ENCODE measurements at places on chromosomes 5 and 9.

DNA sequence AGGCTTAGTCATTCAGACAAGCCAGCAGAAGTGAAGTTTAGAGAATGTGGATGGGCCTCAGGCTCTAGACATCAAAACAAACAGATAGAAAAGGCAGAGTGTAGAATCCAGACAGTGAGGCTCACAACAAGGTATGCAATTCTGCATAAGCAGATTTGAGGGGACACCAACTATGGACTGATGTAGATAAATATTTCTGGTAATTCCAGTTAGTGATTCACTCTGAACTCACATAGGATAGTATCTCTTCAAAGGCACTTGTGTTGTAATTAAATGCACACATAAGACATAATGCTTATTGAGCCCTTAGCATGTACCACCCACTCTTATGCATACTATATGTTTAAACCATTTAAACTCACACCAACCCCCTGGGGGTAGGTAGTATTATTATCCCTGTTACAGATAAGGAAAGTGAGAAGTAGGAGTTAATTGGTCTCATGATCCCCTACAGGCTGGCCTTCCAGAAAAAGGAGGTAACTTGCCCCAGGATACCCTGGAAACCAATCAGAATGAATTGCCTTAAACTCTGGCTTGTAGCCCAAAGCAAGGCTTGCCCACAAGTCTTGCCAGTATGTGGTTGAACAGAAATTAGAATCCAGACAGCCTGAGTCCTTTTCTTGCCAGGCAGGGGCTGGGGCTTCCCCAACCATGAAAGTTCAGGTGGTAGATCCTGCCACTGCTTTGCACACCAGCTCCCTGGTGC lies 39.5 kb upstream of the HSPB3 start:
- DNase-seq = no peak

GRCh38 chr9:136994180-136994887 lies 2.0 kb downstream of the CLIC3 start:
- DNase-seq = no peak

- no peak for DNase-seq
Observed at GRCh38 chr9:109427886-109428285, 70.2 kb downstream of the PTPN3 start.

DNA sequence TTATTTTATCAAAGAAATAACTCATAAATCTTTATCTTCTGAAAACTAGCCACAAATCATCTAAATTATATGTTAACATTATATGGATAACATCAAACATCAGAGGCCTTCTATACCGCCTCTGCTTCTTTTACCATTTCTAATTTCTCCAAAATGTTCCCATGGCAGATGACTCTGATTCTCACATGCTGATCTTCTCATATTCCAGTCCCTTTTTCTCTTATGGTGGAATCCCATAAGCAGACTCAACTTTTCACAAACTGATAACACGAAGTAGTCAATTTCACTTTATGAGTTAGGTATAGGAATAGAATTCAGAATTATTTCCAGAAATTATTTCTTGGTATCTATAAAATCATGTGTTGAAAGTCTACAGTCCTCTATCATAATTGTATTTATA lies 212.3 kb downstream of the ENC1 start:
- no peak for DNase-seq

DNA sequence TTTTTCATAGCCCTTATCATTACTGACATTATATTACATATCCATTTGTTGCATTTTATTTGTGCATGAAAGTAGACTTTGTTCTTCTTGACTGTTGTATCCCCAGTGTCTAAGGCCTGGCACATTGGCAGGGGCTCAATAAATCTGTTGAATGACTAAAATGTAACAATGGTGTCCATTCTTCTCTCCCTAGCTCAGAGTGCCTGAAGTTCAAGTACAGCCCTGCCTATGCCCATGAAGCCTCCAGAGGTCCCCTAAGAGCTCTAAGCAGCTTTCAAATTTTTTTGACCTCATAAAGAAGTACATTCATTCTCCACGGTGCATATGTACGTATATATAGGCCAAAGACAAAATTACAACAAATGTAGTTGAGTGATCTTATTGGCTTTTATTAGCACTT lies 4.2 kb upstream of the BSPRY start:
- no peak for DNase-seq

GRCh38 chr5:41048986-41049385 lies 22.2 kb downstream of the MROH2B start:
- DNase-seq = no peak

DNA sequence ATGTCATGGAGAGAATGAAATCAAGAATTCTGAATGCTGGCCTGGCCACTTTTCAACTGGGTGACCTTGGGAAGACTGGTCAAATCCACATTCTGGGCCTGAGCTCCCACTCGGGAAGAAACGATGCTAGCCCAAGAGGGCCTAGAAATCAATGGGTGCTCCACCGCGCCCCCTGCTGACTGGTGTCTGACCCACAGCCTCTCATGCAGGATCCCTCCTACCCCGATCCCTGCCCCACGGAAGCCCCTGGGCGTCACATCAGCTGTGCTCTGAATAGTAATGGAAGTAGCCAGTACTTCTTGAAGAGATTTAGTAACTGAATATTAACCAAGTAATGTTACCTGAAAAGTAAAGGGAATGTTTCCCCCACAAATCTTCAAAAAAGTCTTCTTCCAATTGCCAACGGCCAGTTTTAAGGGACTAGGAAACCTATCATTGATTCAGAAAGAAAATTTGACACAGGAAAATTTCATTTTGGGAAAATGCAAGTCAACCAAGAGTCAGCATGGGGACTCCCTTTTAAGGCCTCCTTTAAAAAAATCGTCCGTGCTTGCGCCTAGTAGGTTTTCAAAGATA lies 43.9 kb downstream of the CRB2 start:
- no peak for DNase-seq

DNA sequence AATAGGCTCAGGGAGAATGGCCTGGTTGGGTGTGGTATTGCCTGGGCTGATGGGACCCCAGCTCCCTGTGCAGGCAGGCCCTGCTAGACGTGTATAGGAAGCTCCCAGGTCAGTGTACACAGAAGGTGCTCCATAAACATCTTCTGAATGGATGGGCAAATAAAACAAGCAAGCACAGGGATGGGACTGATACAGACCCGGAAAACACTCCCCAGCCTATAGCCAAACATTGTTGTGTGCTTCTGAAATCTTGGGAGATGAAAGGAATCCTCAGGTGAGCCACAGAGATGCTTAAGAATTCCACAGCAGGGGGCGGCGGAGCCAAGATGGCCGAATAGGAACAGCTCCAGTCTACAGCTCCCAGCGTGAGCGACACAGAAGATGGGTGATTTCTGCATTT lies 151.8 kb downstream of the ENTREP1 start:
- DNase-seq = no peak

- no peak for DNase-seq
Observed at GRCh38 chr5:160033546-160034252, 24.8 kb downstream of the TTC1 start.

DNA sequence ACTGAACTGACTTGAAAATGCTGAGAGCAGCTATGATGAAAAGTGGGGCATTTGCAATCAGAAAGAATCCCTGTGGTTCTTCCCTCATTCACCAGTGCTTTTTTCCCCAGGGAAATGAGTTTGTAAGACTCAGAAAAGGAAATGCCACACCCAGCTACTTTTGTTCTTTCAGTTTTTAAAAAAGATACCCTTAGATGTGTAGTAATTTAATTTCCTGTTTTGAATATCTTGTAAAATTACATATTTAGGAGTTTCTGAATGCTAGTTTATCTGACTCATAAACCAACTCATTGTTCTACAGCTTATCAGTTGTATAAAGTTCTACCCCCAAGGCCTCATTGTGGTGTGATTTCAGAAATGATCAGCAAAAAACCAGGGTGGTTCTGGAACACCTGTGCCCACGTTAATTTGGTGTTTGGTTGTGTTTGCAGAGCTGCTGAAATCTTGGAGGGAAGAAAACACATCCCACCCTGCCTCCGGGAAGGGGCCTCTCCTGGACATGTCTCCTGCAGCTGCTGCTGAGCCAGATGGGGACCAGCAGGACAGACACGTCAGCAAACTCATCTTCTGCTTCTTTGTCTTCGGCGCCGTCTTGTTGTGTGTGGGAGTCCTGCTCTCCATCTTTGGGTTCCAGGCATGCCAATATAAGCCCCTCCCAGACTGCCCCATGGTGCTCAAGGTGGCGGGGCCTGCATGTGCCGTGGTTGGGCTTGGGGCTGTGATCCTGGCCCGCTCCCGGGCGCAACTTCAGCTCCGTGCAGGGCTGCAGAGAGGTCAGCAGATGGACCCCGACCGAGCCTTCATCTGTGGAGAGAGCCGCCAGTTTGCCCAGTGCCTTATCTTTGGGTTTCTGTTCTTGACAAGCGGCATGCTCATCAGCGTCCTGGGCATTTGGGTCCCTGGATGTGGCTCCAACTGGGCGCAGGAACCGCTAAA lies 2.8 kb downstream of the TMEM171 start:
- DNase-seq = no peak

DNA sequence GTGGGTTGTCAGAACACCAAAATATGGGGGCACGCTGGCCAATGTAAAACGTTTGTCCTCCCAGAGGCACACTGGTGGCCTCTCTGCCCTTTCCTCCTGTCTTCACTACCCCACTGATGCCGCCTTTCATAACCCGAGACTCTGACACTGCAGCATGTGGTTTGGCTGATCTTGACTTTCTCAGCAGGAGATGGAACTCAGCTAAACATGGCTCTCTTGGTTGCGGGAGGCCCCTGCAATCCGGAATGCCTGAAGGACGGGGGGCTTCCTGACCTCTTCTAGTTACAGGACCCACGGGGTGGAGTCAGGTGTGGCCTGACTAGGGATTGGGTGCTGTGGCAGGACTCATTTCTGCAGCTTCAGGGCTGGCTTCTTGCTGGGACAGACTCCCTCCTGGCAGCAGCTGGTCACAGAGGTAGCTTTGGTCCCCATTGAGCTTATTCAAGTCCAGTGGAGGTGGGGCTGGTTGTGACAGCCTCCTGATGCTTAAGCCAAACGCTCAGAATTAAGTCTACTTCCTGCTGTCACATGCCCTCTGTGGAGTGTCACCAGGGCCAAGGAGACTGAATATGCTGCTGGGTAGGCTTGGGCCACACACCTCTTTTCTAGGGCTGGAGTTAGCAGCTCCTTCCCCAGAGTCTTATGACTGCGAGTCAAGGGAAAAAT lies 44.2 kb downstream of the NXNL2 start:
- no peak for DNase-seq

DNA sequence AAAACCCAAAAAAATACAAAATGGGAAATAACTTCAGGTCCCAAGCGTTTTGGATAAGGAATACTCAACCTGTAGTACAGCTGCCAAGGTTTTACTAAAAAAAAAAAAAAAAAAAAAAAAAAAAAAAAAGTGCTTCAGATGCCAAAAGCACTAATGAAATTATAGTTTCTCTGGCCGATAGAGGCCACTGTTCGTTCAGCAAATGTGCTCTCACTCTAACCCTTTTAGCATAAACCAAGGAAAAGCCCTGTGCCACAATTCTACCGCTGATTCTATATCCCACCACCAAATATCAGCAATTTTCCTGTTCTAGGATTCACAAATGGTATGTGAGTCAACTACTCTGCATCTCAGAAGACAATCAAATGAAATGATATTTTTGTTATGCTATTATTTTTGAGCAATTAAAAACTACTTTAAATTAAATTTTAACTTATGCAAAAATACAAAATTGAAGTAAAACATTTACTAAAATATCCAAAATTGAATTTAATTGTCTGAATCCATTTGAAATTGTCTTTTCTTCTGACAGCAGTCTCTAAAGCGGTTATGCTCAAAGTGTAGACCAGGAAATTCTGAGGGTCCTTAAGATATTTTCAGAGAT lies 79.8 kb downstream of the RICTOR start:
- no peak for DNase-seq

DNA sequence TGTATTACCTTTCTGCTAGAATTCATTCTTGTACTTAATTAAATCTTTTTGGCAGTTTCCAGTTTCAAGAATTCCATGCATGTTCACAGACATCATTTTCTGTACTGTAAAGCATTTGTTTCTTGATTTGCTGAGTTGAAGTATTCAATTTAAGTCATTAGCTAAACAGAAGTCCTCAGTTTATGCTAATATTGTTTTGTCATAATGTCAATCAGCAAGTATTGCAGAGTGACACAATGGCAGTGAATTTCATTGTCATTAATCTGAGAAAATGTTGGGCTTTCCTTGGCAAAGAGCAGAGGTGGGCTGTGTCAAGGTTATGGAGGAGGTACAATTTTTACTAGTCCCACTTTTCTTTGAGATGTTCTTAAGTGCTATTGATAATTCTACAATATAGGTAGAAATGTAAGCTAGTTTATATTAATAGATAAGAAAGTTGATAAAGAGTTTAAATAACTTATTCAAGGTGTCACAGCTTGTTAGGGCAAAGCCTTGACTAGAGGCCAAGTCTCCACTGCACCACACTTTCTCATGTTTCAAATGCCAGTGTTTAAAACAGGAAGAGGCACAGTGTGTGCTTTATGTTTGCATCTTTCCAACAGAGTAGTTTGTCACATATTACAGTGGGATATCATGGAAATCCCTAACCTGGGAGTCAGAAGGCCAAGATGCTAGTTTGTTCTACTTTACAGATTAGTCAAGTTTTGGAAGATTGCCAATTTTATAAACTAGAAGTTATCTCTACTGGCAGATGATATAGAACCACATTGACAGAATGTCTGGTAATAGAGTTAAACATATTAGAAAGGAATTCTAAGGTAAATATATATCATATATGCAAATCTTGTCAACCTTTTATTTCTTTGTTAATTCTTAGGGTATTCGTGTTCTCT lies 56.3 kb downstream of the SLF1 start:
- no peak for DNase-seq

- no peak for DNase-seq
Observed at GRCh38 chr5:142520885-142521284, 165.0 kb downstream of the FGF1 start.

DNA sequence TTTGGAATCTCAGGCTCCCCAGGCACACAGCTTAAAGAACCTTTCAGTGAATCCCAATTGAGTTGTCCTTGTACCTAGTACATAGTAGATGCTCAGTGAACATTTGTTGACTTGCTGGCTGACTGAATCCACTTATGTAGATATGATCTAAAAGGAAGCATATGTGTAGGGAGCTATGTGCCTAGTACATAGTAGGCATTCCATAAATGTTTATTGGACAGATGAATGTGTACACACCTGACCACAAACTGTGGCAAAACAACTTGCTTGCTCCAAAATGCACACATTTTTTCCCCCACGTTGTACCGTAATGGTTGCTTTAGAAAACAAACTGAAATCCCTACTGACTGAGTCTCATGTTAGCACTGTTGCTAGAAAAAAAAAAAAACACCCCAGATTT lies 80.2 kb upstream of the IL12B start:
- DNase-seq = no peak

GRCh38 chr5:14504816-14505215 lies 76.8 kb upstream of the OTULINL start:
- DNase-seq = no peak

GRCh38 chr5:143341807-143342570 lies 61.5 kb downstream of the NR3C1 start:
- DNase-seq = no peak

- DNase-seq = no peak
Observed at GRCh38 chr5:72170101-72170500, 62.8 kb downstream of the MAP1B start.

DNA sequence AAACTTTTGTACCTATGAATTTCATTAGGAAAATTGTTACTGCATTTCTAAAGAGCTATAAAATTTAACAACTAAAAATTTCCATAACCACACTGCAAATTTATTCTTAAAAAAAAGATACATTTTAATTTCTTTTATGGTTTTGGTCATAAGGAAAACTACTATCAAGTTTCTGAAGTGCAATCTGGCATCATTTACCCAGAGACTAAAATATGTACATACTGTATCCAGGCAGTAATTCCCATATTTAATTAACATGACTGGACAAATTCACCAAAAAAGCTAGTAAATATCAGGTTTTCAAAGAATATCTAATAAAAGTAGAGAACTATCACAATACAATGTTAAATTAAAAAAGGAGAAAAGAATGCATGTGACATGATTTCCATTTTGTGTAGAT lies 20.7 kb downstream of the PUM3 start:
- no peak for DNase-seq
